NCI-H1417 treated with DMSO at 0.1 percent for 48 hours (cell line): ENCODE measurements at places on chromosomes 16 and 17.

DNA sequence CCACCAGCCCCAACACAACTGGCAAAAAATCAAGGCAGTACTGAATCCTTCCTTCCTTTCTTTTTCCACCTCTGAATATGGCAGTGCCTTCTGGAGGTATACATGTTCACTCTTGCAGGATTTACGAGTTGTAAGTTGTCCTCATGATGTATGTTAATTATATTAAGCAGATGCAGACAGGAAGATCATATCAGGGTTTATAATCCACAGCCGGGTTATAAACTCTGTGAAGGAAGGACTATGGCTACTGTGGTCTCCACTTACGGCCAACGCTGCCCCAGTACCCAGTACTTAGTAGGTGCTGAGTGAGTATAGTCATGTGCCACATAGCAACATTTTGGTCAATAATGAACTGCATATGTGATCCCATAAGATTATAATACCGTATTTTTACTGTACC lies 19.6 kb upstream of the IRX5 start:
- DNase-seq: no peak

GRCh38 chr16:64742455-64743223 lies 379.2 kb downstream of the CDH11 start:
- DNase-seq: no peak

- DNase-seq: no peak
Measured at GRCh38 chr16:49484451-49484849, 110.8 kb downstream of the C16orf78 start.

- no peak for DNase-seq
Measured at GRCh38 chr17:63647936-63648335, 25.7 kb downstream of the MAP3K3 start.

GRCh38 chr16:11679250-11679649 lies 11.0 kb downstream of the SNN start:
- no peak for DNase-seq

- no peak for DNase-seq
Measured at GRCh38 chr16:75326333-75326732, 74.9 kb upstream of the BCAR1 start.

- DNase-seq: no peak
Measured at GRCh38 chr17:30379303-30379902, 676 bp downstream of the CPD start.

DNA sequence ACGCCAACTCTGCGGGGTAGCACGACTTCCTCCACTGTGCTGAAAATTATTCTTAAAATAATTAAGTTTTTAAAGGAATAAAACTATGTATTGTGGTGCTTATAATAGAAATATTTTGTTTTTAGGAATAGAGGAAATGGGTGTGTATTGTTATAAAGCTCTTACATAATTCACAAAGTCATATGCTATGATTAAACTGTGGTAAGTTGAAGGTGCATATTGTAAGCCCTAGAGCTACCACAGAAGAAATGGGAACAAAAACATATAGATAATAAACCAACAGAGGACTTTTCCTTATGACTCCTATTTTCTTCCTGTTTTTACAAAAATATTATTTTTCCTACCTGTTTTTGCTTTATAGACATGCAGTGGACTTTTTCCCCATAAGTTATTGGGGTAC lies 4.3 kb upstream of the SLFN11 start:
- DNase-seq: no peak

DNA sequence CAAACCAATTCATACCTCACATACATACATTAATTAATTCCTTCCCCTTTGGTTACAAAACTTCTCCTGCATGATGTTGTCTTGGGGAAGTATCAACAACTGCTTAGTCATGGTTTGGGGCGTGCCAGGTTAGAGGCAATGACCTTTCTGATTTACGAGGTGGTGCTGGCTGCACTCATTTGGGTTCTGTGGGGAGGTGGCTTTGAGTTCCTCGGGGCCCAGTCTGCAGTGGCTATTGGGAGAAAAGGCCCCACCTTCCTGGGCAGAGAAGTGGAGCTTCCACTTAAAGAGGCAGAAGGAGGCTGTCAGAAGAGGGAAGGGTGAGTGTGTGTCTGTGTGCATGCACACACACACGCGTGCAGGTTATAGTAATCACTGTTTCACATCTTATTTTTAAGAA lies 10.2 kb upstream of the ETV4 start:
- DNase-seq: no peak

GRCh38 chr17:81272616-81273015 lies 22.5 kb downstream of the SLC38A10 start:
- DNase-seq: no peak

DNA sequence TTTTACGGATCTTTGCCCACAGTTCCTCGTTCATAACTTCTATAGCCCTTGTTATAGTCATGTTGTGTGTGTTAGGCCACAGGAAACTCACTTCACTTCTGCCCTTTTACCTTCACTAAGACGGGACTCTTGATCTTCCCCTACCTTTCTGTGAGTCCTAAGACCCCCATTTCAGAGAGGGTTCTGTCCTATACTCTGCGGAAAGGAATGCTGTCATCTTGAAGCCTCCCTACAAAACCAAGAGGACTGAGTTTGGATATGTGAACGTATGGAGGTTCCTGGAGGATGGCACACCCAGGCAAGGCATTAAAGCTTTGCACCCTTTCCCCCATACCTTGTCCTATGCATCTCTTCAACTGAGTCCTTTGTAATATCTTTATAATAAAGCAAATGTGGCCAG lies 3.7 kb downstream of the UBB start:
- DNase-seq: no peak

DNA sequence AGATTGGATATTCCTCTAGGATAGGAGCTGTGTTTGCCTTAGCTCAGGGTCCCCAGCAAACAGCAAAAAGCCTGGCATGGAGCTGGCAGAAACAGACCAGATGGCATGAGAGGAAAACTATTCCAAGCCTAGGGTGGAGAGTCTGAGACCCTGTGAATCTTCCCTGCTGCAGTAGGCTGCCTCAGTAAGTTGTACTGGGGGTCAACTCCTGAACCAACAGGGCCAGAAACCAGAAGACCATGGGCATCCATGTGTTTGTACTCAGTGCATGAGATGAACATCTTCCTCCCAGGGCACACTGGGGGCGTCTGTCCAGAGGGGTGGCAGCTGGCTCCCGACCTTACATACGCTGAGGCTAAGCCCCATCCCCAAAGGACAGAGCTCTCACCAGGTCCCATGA lies 214.4 kb downstream of the C16orf78 start:
- DNase-seq: no peak

DNA sequence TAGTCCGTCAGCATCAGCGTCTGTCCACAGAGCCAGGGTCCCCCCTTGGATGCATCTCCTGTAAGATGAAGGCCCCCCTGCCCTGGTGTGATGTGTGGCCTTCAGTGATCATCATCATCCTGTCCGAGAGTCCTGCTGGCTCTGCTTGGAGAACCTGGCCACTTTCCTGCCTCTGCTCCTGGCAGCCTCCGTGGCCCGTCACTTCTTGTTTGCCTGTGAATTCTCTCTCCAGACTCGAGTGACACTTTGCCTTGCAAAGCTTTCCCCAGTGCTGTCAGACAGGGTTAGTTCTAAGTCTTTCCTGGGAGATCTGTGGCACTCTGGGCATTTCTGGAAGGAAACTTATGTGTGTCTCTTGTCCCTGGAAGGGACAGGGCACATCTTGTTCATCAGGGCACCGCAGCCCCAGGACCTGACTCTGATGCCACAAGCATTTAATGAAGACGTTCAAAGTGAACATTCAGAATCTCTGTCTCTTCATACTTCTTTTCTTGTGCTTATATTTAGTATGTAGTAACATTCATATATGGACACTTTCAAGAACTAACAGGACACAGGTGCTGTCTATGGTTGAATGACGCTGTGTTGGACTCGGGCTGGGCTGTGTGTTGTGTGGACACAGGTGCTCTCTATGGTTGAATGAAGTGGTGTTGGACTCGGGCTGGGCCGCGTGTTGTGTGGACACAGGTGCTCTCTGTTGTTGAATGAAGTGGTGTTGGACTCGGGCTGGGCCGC lies 68.5 kb downstream of the RPTOR start:
- no peak for DNase-seq

DNA sequence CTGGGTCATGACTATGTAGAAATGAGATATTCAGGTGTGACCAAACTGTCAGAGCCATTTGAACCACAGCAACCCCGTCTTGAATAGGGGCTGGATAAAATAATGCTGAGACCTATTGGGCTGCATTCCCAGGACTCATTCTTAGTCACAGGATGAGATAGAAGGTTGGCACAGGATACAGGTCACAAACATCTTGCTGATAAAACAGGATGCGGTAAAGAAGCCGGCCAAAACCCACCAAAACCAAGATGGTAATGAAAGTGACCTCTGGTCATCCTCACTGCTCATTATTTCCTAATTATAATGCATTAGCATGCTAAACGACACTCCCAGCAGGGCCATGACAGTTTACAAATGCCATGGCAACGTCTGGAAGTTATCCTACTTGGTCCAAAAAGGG lies 545.5 kb downstream of the TMEM114 start:
- DNase-seq: no peak
